ENCODE measurements at places on chromosomes 5 and 9. TPM values are rescaled to one million over a fixed set of nuclear protein-coding genes. Genes with fewer than 3 reads are reported as not detected.

DNA sequence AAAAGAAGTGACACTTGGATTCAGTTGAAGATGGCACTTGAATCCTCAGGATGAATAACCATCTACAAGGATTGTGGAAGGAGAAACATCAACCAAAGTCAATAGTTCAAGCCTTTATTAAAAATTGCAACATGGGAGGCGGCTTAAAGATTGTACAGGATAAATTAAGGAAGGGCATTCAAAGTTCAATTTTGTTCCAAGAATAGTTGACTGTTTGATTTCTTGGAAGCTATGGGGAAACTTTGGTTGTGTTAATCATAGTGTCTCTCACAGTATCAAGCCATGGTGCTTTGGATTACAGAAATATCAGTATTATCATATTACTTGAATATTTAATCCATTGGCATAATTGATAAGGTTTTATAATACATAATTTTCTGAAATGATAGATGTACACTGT is 1844.3 kb downstream of the MAT2B start:
- no peak for DNase-seq

- no peak for DNase-seq
These were observed 204.2 kb downstream of the ARHGAP26 start for GRCh38 chr5:142974409-142974808.

DNA sequence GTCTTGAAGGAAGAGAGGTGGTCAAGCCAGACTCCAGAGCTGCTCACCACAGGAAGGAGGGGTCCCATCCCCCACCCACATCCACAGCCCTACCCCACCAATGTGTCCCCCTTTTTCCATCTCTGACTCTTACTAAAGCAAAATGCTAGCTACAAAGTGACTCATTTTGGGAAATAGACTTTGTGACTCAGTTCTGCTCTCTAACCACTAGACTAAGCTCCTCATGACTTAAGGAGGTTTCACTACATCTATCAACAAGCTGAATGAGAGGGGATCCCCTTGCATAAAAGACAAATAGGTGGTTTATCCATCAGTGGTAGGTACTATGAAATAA is 35.1 kb upstream of the ADRB2 start:
- no peak for DNase-seq

TXNDC8 gene
- not detected for total RNA-seq

- no peak for DNase-seq
These were observed 120.6 kb downstream of the PIK3R1 start for GRCh38 chr5:68336200-68336599.

ZNF474 gene
- not detected for total RNA-seq

DNA sequence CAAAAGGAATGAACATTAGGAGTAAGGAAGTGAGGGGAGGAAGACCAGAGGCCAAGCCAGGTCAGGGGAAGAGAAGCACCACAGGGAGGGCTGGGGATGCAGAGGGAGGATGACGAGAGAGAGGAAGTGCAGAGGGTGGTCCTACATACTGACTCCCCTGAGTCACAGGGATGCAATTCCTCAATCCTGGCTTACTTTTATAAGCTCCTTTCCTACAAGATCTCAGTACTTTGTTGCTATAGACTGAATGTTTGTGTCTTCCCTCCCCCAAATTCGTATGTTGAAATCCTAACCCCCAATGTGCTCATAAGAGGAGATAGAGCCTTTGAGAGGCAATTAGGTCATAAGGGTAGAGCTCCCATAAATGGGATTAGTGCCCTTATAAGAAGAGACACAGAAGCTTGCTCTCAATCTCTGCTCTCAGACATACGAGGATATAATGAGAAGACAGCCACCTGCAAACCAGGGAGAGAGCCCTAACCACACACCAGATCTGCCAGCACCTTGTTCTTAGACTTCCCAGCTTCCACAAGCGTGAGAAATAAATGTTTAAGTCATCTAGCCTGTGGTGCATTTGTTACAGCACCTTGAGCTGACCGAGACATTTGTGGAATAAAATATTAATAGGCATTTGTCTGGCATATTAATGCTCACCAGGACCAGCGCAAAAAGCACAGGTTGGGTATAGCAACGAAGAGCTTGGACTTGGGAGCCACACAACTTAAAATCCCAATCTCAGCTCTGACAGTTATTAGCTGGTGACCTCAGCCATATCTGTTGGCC is 33.4 kb downstream of the GCNT4 start:
- DNase-seq, result no peak

DNA sequence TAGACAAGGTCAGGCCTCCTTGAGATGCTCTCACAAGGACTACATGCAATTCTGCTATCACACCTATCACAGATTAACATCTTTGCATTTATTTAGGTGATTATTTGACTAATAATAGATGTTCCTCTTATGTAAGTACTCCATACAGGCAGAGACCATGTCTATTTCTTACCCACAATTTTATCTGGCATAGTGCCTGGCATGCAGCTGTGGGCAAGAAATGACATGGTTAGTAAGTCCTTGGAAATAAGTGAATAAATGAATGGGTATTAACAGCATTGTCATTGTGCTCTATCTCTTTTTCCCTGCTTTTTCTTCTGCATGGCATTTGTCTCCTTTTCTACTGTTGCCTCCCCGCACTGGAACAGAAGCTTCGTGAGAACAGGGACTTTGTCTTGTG is 49.4 kb downstream of the SLC22A5 start:
- DNase-seq, result no peak

CHMP5 gene
- 63.0 TPM for total RNA-seq

DNA sequence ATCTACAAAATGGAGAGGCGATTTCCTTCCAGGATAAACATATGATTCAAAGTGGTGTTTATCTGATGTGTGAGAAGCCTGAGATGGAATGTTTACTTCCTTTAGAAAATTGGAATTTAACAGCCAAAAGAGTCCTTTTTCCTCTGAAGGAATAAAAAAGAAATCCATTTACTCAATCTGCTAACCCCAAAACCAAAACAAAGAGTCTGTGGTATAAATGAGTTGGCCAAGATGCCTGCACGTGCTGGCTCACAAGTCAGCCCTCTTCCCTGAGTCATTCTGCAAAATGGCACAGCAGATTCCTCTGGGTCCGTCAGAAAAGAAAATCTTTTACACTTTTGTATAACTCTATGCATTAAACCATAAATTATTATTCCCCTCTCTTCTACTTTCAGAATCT is 60.8 kb downstream of the EBF1 start:
- no peak for DNase-seq

VDAC1 gene
- total RNA-seq, result 157 TPM

LCN6 gene
- not detected for total RNA-seq

GRCh38 chr5:60529001-60529400 is 171.0 kb downstream of the DEPDC1B start:
- no peak for DNase-seq

DNA sequence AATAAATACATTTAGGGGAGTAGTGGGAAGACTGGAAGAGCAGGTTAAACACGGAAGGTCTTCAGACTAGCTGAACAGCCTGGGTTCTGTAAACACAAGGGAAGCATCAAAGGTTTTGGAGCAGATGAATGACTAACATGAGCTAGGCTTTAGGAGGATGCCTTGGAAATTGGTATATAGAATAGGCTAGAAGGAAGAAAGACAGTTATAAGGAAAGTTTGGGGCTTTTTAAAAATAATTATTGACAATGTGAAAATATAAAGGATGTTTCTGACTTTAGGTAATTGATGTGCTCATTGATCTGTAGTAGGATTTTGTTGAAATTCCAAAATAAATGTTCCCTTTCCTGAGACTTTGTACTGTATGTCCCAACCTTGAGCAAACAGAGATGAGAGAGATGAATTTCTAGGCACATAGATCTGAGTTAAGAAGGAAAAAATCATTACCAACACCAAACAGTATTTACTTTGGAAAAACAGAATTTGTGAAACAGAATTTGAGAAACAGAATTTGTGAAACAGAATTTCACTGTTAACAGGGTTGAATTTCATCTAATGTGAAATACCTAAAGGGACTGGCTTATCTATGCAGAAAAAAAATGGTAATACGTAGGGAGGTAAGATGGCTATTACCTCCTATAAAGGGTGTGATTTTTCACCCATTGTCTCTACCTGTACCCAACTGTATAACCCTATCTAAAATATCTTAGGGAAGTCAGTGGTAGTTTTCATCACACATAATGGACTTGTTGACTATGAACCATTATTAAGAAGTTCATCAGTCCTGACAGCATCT is 28.8 kb downstream of the SKP2 start:
- DNase-seq, result no peak

C1QTNF3 gene
- 8.3 TPM for total RNA-seq

CENPK gene
- 34.6 TPM for total RNA-seq

DNA sequence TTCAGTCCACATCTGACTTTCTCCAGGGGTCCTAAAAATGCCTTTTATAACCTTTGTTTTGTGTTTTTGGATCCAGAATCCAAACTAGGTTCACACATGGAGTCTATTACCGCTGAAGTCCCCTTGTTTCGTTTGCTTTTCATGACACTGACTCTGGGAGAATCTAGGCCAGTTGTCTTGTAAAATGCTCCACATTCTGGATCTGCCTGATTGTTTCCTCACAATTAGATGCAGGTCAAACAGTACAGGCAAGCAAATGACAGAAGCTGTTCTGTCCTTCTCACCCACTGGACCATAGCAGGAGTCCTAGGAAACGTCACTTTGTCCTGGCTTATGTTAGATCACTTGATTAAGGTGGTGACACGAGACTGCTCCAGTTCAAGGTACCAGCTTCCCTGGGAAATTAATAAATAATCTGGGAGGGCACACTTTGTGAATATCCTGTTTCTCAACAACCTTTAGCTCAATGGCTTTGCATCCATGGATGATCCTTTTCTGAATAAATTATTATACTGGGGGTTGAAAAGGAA is 34.1 kb downstream of the FABP6 start:
- no peak for DNase-seq

DNA sequence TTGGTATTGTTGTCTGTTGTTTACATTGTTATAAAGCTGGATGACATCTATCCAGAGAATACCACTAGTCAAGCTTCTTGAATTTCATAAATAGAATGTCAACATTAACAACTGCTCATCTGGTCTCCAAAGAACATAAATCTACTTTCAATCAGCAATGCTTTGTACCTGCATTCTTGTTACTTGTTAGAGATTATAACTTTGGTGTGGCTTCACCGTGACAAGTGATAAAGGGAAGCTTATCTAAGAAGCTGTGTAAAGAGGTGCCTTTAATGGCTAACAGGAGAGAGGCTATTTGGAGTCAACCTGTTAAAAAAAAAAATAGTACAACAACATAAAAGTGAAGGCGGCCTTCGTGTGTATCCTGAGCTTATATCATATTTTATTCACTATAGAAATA is 41.8 kb downstream of the MUSK start:
- DNase-seq, result no peak

SLC6A18 gene
- total RNA-seq, result not detected

- no peak for DNase-seq
These were observed 22.7 kb downstream of the CLTA start for GRCh38 chr9:36213387-36213786.

IL9 gene
- total RNA-seq, result not detected

FOXD4L6 gene
- total RNA-seq, result 0.20 TPM

STOM gene
- total RNA-seq, result 7.1 TPM

DNA sequence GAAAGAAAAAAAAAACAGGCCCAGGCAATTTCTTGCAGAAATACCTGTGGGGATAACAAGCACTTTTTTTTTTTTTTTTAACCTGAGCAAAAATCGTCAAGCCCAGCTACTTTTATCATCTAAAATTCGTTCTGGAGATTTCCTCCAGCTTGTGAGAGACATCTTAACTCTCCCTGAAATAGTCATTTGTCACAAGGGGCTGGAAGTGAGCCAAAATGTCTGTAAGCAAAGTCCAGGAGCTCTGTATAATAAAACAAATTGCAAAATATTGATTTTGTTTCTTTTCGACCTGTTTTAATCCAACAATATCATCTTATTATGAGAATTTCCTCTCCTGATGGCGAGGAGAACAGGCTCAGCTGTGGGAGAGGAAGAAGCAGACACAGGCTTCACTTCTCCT is 168.4 kb downstream of the TTLL11 start:
- no peak for DNase-seq

TRIM14 gene
- 20.2 TPM for total RNA-seq

DNA sequence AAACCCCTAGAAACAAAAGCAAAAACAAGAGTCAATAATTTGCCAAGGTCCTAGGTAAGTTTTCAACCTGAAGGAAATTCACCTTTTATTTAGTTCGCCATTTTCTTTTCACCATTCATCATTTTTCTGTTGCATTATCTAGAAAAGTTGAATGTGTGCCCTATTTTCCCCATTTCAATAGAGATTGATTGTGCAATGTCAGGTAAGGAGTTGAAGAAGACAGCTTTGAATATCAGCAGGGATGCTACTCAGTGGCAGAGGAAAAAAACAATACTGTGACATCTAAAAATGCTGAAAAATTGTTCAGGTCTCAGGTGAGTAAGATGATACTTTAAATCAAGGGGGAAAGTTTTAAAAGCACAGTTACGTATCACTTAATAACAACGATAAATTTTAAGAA is 813.7 kb downstream of the DTWD2 start:
- no peak for DNase-seq

OR1Q1 gene
- total RNA-seq, result not detected

- no peak for DNase-seq
These were observed 18.1 kb downstream of the HMCN2 start for GRCh38 chr9:130283539-130284248.

DNA sequence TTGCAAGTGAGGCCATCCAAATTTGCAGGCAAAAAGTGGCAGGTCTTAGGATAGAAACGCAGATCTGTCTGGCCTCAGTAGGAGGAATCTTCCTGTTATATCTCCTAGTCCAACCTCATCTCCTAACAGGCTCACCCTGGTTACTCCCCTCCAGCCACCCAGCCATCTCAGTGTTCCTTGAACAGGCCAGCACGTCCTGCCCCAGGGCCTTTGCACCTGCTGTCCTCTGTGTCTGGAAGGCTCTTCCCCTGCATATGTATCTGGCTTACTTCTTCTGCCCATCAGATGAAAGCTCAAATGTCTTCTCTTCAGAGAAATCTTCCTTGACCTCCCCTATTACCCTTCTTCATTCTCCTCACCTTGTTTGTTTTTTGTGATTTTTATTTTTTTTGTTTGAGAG is 107.3 kb upstream of the ALDH1B1 start:
- no peak for DNase-seq

SPINK7 gene
- total RNA-seq, result not detected

GRCh38 chr9:27600256-27600655 is 27.0 kb upstream of the C9orf72 start:
- no peak for DNase-seq

SLC4A9 gene
- 0.20 TPM for total RNA-seq

NXNL2 gene
- 8.7 TPM for total RNA-seq

DNA sequence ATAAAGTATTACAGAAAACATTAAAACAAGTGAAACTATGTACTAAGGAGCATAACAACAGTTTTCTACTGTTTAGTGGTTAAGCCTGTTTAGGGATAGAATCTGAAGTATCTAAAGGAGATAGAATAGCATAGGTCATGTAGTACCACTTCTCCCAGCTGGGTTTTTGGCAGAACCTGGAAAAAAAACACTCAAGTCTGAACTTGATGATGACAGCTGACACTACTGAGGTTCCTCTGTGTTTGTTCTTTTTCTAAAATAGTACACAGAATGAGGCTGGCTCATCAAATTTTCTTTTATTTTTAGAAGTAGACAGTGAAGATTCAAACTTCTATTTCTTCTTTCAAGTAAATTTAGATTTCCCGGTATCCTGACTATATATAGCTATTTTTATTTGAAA is 203.8 kb upstream of the ACO1 start:
- no peak for DNase-seq

GRCh38 chr9:127754099-127755060 is 19.3 kb upstream of the TOR2A start:
- DNase-seq, result no peak

GRCh38 chr5:156686796-156687195 is 163.3 kb upstream of the PPP1R2B start:
- DNase-seq, result no peak
